Posterior vena cava (tissue), 2 donors: ENCODE measurements at places on chromosomes 6 and 20.

DNA sequence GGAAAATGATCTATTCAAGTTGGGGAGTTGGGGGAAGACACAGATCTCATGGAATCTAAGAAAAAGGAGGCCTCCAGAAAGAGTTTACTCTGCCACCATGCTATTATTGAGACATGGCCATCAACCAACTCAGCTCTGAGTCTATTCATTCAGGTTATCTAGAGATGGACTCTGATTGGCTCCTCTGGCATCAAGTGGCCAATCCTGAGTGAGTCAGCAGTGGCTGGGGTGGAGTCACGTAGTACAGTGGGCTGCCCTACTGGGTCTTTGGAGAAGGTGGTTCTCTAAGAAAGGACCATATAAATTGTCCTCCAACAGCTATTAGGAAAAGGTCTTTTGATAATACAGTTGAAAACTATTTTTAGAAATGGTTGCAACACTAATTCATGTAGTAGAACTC, 42.1 kb downstream of the LYRM2 start:
- DNase-seq: no peak

GRCh38 chr20:36399147-36399968, 93.2 kb downstream of the DLGAP4 start:
- no peak for DNase-seq

GRCh38 chr20:52200870-52201269, 9.3 kb upstream of the ZFP64 start:
- no peak for DNase-seq

DNA sequence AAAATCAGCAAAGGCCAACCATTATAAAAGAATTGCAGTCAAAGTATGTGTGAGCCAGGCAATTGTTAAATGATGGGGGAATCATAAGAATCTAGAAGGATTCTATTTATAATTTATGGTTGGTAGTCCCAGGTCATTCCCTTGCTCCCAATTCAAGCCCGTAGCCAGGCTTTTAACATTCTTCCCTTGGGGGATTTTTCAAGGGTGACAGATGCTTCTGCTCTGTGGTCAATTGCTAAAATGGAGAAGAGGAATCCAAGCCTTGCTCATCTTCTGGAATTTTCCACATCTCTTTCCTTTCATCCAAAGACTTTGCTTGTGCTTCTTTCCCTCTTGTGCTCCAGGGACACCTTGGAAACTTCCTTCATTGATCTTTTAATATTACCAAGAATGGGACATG, 18.0 kb upstream of the BCAS1 start:
- no peak for DNase-seq

DNA sequence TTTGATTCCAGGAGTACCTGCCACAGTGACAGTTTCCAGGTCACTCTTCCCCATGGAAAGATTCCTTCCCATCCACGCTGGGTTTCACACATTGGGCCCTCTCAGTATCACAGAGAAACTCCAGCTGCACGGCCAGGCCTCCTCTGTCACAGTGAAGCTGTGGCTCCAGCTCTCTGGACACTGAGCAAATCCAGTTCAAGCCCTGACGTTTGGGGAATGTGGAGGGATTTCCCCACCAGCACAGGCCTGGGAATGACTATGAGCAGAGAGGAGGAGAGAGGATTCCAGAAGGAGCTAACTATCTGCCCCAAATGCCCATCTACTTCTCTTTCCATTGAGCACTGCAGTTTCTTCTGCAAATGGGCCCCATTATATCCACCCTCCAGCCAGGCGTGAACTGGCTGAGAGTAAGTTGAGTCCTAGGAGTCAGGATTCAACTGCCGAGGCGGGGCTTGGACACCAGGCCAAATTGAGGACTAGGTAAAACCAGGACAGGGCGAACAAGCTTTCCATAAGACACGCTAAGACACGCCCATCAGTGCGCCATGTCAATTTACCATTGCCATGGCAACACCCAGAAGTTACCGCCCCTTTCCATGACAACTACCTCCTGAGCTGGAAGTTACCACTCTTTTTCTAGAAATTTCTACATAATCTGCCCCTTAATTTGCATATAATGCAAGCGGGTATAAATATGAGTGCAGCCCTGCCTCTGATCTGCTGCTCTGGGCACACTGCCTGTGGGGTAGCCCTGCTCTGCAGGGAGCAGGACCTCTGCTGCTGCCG, 9.2 kb upstream of the BNIP5 start:
- peak; percentile 41 for DNase-seq

- no peak for DNase-seq
These were observed 19.6 kb downstream of the SLC22A2 start for GRCh38 chr6:160238761-160239751.

DNA sequence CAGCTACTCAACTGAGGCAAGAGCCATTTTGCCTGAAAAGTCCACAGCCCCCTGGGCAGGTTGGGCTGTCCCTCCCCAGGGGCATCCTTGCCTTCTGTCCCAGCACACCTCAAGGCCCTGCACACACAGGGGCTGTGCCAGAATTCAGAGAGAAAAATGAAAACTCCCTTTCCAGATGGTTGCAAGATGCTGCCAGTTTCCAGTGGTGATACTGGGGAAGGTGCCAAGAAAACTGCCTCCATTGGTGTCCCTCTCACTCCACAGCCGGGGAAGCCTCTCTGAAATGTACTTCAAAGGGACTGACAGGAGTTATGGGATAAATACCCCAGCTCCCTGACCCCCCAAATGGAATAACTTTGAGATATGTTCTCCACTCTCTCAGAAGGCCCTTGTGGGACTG, 154.2 kb upstream of the MAFB start:
- peak; percentile 19 for DNase-seq

GRCh38 chr6:7720346-7720745, 5.6 kb upstream of the BMP6 start:
- DNase-seq: no peak

DNA sequence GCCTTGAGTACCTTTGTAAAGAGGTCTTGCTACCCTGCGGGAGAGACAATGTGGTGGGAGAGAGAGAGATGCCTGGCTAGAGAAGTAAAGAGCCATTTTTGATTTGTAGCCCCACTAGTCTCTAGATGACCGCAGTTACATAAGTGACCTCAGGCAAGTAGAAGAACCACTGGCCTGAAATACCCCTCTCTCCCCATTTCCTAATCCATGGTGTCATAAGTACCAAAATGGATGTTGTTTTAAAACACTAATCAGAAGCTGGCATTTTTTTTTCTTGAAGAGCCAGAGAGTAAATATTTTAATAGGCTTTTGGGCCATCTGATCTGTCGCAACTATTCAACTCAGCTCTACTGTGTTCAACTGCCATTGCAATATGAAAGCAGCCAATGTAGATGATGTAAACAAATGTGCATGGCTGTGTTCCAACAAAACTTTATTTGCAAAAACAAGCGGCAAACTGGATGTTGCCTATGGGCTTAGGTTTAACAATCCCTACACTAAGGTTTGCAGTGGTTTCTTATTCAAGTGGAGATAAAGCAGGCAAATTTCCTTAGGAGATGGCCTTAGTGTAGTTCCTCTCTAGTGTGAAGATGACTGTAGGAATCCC, 36.5 kb downstream of the RARS2 start:
- no peak for DNase-seq

DNA sequence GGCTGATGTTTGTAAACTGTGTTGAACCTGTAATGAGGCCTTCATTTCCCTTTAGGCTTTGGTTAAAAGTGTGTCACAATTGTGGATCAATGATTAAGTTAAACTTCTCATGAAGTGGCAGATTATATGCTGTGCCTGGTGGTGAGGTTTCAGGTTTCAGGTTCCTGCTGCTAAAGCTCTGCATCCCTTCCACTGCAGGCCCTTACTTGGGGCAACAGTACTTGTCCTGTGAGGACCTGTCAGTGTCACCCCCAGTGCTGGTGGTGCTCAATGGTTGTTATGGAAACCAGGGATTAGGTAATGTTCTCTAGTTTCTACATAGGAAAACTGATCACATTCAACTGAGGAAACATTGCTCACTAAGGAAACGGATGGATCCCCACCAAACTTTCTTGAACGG, 18.5 kb downstream of the RPP21 start:
- no peak for DNase-seq

GRCh38 chr6:3902871-3903648, 53.9 kb downstream of the FAM50B start:
- DNase-seq: no peak

- DNase-seq: no peak
These were observed 21.7 kb downstream of the TRAF3IP2 start for GRCh38 chr6:111583986-111584385.

GRCh38 chr20:55365745-55366144, 639.6 kb downstream of the CBLN4 start:
- no peak for DNase-seq

DNA sequence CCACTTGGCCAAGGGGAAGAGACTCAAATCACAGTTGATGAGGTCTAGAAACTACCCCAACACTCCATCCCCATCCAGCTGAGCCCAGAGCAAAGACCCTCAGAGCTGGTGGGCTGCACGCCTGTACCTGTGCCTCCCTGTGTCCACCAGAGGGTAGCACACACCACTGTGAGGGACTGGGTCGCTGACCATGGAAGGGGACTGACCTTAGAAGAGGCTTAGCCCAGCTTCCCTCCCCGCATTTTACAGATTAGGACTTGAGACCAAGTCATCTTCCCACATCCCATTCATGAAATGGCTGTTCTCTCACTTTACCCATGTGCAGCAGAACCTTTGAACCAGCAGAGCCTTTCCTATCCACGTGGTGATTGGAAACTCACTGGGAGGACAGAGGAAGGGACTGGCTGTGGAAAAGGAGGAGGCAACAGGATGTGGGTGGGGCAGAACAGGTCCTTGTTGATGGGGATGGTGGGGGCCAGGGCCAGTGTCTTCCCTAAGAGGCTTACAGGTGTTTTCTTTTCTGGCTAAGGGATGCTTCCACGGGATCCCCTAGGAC, 44.3 kb downstream of the CPXM1 start:
- DNase-seq: no peak

DNA sequence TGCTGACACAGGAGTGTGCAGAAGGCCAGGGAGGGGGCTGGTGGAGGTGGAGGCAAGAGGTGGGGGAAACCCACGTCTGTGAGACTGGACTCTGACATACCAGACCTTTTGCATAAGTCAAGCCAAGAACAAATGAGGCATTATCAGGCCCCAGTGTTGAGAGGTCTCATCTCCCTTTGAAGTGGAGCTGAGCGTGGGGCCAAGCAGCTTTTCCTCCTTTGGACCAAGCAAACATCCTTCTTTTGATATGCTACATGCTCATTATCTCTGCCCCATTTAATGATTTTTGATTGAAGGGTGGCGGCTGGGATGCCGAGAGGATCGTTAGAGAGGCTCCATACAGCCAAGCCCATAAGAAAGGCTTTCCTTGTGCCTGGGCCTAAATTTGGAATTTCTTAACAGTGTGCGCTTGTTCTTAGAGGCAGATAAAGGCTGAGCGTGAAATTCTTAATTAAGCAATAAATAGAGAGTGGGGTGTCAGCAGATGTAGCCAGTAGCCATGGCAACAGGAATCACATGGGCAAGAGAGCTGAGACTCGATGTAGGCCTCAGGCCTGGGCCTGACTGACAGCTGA, 244.5 kb downstream of the PKHD1 start:
- no peak for DNase-seq

DNA sequence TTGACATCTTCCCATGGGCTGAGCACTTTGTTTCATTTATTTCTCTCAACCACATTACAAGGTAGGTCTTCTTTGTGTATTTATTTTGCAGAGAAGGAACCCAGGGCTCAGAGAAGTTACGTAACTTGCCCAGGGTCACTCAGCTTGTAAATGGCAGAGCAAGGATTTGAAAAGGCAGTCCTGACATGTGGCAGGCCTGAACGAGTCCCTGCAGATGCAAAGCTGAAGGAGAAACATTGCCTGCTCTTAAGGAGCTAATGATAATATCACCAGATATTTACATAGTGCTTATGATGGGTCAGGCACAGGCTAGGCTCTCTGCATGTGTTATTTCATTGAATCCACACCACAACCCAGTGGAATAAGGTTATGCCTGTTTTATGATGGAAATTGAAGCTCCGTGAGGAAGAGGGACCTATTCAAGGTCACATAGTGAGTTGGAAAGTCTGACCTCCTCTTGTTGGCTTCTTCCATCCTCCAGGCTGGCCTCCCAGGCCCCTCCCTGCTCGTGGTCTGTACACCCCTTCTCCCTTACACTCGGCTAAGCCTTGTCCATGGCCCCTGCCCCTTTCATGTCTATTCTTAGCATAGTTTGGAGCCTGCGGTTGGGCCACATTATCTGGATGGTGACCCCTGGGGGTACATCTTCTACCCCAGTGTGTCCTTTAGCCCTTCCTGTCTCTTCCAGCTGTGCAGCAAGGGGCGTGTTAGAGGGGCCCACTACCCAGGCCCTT, 12.5 kb downstream of the MYH7B start:
- no peak for DNase-seq

GRCh38 chr6:134432036-134432435, 114.1 kb upstream of the SGK1 start:
- DNase-seq: no peak

DNA sequence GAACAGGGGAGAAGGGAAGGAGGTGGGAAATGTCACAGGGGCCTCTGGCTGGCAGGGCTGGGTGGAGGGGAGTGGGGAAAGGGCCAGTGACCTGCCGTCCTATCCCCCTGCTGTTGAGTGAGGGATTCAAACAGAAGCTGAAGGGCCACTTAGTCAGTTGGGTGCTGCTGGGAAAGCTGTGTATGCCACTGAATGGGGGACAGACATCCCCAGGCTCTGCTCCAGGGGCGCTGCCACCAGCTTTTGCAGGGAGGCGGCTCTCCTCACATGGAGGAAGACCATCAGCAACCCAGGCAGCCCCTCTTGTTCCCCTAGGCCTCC, 50.0 kb downstream of the MDGA1 start:
- no peak for DNase-seq

DNA sequence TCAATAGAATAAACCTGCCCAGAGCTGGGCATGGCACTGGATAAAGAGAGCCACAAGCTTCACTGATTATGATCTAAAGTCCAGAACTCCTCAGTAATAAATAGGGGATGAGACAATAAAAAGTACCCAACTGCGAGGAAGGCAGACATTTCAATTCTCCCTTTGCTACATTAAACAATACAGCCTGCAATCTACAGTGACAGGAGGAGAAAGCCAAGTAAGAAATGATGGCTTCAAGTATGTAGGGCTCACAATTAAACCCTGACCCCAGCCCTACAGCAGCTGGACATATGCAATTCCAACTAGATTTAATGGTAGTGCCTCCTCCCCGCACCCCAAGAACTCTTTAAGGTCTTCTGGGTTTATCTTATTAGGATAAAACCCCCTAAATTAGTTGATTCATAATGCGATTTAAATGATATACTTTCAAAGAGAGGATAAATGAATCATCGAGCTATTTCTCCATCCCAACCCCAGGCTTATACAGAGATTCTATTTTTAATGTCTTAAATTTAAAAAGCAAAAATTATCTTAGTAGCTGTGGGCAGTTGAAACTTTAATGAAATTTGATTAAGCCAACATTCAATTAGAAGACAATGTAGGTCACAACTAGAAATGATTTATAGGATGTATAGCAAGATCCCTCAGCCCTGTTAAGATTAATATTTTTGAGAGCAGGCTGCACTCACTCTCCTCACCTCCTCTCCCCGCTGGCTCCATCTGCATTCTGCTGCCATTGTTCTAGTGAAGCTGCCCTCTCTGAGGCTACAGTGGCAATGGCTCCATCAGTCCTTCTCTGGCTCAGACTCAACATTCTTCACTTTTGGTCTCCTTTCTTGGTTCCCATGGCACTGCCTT, 57.1 kb downstream of the OGFRL1 start:
- DNase-seq: no peak
